Subcutaneous adipose tissue (tissue), 4 donors: ENCODE measurements at places on chromosomes 11 and 22. TPM values are rescaled to one million over a fixed set of nuclear protein-coding genes. Genes with fewer than 3 reads are reported as not detected.

The ART1 gene
- not detected for total RNA-seq

The NXPE1 gene
- not detected for total RNA-seq

The CRYBB1 gene
- 0.75 TPM for total RNA-seq

The MCAM gene
- 1,853 TPM for total RNA-seq
